ENCODE measurements at places on chromosomes 4 and X.

GRCh38 chr4:113677325-113677724 is 84.2 kb downstream of the CAMK2D start:
- peak; percentile 51 for DNase-seq

GRCh38 chrX:56029188-56029587 is 203.0 kb upstream of the KLF8 start:
- DNase-seq: no peak

DNA sequence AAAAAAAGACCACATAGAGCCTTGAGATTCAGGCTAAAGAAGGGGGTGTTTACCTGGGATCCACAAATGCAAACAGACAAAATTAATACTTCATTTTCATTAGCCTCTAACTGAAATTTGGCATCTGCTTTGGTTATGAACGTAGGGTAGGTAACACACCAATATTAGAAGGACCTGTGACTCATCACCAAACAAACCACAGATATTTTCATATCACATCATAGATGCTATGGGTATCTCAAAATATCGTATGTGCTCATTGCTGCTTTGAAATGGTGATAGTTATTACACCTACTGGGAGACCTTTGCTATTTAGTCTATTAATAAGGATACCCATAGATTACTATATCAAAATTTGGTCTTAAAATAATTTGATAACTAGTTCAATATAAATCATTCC is 180.6 kb upstream of the MAP3K15 start:
- DNase-seq: no peak

GRCh38 chrX:31894152-31894551 is 822.3 kb upstream of the FTHL17 start:
- DNase-seq: no peak

DNA sequence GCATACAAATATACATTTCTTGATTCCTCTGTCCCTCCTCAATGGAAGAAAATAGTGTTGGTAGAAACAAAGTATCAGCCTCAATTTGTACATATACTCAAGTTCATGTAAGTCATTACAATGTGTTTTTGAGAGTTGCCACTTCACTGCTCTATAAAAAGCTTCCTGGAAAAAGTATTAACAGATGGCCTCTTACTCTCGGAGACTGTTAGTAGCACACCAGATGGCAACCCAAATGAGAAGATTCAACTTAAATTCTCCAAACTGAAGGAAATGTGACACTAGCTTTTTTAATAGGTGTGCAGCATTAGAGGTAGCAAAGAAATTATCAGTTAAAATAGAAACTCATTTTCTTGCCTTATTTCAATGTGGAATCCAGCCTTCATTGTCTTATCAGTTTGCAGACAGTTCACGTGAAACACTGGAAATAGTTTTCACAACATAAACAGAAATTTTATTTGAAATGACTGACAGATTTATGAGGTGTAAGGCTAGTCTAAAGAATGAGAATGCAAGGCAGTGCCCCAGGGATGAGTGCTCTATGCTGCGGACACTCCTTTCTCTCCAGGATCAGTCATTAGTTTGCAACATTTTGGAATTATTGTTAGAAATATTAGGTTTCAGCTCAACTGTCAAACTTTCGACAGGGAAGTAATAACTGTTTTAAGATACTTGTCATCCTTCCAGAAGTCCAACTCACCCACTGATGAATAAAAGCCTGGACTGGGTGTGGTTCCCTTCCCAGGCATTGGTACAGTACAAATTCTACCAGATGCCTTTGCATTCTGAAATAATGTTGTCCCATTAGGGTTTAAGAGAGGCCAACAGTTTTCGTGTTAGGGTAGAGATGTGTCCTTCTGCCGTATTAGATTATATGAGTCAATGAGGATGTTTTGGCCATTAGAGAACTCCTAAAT is 50.9 kb downstream of the IDS start:
- no peak for DNase-seq

GRCh38 chr4:89113415-89113814 is 2.1 kb downstream of the TIGD2 start:
- no peak for DNase-seq

GRCh38 chrX:153488231-153488914 is 6.4 kb upstream of the BGN start:
- DNase-seq: no peak

- DNase-seq: no peak
Observed at GRCh38 chrX:40005292-40006011, 92.3 kb downstream of the BCOR start.

GRCh38 chrX:66676413-66676812 is 37.5 kb upstream of the EDA2R start:
- DNase-seq: no peak

GRCh38 chrX:106973433-106974149 is 26.4 kb downstream of the MORC4 start:
- no peak for DNase-seq

DNA sequence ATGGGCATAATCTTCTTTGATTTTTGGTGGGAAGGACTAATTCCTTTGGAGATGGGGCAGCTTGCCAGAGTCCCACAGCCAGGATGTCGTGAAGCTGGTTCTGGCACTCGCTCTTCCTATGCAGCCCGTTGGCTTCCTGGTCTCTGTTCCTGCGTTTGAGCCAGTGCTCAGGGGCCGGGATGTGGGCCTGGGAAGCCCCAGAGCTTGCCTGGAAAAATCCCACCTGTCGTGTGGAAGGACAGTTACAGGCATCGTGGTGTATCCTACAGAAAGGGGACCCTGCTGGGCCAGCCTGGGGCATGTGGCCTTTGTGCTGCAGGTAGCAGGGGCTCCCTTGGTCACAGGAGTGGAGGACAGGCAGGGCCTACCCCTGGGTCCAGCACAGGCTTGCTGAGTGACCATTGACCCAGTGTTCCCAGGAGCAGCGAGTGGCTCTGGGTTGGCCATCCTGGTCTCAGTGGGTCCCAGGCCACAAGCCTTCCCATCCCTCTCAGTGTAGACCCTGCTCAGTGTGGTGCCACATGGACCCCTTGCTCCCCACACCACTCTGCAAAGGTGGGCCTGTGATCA is 50.2 kb downstream of the ADRA2C start:
- no peak for DNase-seq

DNA sequence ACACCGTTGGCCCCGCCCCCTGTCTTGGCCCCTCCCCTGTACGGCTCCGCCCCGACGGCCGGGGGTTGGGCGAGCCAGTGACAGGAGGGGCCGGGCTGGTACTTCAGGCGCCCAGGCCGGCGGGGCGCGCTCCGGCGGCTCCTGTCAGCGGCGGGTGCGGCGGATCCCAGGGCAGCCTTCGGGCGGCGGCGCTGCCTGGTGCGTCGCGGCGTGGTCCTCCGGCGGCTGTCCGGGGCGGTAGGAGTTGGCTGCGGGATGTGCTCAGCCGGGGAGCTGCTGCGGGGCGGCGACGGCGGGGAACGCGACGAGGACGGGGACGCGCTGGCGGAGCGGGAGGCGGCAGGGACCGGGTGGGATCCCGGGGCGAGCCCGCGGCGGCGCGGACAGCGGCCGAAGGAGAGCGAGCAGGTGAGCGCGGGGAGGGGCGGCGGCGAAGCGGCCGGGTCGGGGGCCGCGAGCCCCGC is at the start of gene FAM241A:
TSS of gene FAM241A (plus strand) at position 129 of the 464 bp plus-strand sequence. CDS start at position 256, 127 bp downstream.
- peak; percentile 89 for DNase-seq

GRCh38 chrX:71629467-71629866 is 11.2 kb upstream of the CXCR3 start:
- no peak for DNase-seq

DNA sequence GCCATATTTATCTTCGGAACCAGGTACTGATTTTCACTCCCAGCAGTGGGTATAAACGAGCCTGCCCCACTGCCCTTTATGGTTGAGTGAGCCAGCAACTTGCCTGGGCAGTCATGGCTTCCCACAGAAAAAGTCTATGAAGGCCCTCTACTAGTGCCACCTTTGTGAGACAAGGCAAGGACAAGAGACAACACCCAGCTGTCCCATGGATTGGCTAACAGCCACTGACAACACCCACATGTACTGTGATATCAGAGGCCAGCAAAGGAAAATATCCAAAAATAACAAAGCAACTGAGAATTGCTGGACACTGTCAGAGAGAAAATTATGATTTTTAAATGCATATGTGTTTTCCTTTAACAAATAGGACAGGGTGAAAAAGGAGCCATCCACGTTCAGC is 248.4 kb upstream of the TTC29 start:
- no peak for DNase-seq

DNA sequence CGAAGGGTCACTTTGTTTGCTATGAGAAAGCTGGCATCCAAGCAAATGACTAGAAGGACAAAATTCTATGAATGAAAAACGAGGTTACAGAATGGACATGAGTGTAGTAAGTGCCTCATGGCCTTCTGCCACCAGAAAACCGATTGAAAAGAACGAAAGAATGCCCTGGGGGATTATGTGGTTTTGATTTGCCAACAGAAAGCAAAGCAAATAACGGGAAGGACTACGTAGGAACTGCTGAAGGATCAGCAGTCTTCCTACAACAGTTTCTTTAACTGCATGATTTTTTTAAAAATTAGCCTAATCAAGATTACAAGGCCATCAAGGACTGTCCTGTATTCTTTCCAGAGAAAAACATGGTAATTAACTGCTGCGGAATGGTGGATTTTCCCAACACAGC is 50.6 kb downstream of the NRK start:
- no peak for DNase-seq

GRCh38 chr4:110510277-110510676 is 34.3 kb downstream of the ENPEP start:
- DNase-seq: no peak

DNA sequence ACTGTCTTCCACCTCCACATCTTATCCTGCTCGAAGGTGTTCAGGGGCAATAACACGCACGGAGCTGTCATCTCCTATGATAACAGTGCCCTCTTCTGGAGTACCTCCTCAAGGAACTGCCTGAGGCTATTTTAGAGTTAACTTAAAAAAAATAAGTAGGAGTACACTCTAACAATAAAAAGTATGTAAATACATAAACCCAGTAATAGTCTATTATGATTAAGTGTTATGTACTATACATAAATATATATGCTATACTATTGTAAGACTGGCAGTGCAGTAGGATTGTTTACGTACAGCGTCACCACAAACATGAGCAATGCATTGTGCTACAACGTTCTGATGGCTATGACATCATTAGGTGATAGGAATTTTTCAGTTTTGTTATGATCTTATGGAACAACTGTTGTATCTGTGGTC is 34.5 kb upstream of the TLR2 start:
- peak; percentile 59 for DNase-seq

GRCh38 chr4:99885063-99885664 is 9.1 kb downstream of the LAMTOR3 start:
- DNase-seq: peak; percentile 67

GRCh38 chr4:110854021-110854678 is 231.3 kb upstream of the PITX2 start:
- DNase-seq: peak; percentile 34

- DNase-seq: peak; percentile 18
Observed at GRCh38 chr4:98113012-98113411, 30.3 kb downstream of the STPG2 start.

- DNase-seq: no peak
Observed at GRCh38 chr4:126705266-126705665, 927.5 kb upstream of the INTU start.

- peak; percentile 6 for DNase-seq
Observed at GRCh38 chrX:1167466-1167865, 45.0 kb downstream of the CRLF2 start.

DNA sequence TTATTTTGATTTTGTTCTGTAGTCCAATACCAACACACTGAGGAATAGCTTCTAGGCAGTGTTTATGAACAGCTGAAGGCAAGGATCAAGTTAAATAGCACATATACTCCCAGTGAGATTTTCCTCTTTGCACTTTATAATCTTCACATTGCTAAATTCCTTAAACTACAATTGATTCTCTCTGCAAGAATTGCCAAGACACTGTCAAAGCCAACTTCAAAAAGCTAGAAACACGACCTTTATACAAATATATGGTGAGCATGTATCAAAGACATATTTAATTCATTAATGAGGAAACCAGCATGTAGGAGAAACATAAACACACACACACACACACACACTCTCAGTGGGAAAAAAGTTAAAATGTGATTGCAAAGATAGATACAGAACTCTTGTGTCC is 86.4 kb upstream of the FAM9C start:
- no peak for DNase-seq

DNA sequence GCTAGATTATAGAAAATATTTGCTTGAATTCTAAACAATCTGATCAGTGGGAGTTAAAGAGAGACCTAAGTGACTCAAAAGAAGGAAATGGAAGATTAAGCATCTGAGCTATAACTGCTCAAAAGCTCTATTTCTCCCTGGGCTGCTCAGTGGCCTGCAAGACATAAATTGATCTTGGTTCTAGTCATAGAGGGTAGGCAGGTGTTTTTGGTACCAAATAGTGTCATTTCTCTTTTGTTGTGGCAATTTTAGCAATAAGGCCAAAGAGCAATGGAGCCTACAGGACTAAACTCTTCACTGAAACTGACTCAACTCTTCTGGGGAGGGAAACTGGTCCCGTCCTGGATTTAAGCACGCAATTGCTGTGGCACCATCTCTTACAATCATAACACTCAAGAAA is 33.9 kb upstream of the BMP2K start:
- no peak for DNase-seq

DNA sequence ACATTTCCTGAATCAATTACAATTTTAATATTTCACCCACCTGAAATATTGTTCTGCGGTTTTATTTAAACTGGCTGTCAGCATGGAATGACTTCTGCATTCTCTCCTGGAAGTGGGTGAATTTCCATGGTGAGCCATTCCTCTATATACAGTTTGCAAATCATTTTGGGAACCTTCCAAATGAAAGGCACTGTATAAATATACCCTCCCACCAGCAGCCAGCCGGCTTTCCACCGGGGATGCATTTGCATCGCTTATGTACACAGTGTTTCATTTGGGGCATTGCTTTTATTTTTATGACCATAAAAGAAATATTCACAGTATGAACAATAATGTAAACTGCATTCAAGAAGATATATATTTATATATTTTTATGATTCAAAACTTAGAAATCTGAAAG is 4.7 kb upstream of the IL1RAPL1 start:
- DNase-seq: no peak

GRCh38 chr4:81225252-81225651 is 10.2 kb upstream of the PRKG2 start:
- DNase-seq: no peak

GRCh38 chr4:26826721-26827120 is 33.9 kb upstream of the STIM2 start:
- peak; percentile 97 for DNase-seq

GRCh38 chr4:2383760-2384159 is 34.7 kb downstream of the ZFYVE28 start:
- DNase-seq: no peak

- DNase-seq: no peak
Observed at GRCh38 chr4:24395937-24396336, 188.4 kb downstream of the DHX15 start.

DNA sequence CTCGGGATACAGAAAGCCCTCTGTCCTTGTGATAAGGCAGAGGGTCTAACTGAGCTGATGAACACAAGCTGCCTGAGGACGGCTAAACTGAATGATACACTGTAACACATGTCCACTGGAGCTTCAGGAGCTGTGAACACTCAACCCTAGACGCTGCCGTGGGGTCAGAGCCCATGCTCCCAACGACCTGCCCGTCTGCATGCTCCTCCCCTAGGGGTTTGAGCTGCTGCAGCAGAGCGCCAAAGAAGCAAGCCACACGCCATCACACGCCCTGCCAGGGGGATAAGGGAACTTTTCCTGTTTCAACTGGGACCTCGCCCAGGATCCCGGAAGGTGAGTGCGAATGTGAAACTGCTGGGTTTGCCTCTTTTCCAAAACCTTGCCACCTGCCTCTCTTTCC is 361.8 kb downstream of the FAT4 start:
- no peak for DNase-seq

GRCh38 chr4:110898290-110898689 is 275.4 kb upstream of the PITX2 start:
- DNase-seq: peak; percentile 25

GRCh38 chr4:147039976-147040575 is 94.4 kb upstream of the TTC29 start:
- DNase-seq: no peak

GRCh38 chr4:98518559-98519267 is 139.7 kb downstream of the TSPAN5 start:
- peak; percentile 57 for DNase-seq
